ENCODE measurements at places on chromosomes 7 and 10.

DNA sequence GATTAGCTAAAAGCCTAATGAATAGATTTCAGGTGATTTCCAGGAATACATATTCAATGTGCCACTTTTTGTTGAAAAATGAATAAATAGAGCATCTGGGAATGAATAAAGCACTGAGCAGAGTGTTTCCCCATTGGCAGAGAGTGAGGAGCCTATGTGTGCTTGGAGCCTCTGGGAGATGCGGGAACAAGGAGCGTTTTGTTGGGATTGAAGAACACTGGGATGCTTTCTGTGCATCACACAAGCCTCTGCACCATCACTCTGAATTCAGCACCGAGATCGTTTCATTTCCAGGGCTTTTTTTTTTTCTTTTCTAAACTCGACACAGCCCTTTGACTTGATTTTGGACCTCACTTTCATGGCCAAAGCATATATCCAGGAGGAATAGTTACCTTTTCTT, 111.4 kb downstream of the BAMBI start:
- DNase-seq, result no peak

DNA sequence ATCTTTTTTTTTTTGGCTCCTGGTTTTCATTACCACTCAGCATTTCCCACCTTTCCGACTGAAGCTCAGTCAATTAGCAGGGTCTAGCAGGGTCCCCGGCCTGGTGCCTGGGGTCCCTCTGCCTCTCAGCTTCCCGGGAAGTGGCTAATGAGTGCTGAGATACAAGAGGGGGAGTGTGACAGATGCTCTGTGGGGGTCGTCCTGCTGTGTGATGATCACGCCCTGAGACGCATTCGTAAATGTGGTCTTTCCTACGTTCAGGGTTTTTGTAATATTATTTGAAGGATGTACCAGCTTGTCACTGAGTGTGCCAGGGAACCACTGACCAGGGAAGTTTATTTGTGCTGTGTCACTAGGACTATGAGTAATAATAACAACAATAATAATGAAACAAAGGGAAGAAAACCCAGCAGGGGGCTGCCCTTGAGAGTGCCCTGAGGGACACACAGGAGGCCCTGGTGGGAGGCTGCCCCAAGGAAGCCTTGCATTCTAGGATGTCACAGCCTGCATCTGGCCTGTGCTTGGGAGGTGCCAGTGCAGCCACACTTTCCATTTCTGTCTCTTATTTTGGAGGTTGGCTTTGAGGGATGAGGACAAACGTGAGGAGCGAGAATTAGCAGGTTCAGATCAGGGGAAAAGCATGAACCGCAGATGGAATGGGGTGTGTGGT, 337.8 kb downstream of the ADARB2 start:
- DNase-seq, result no peak

- no peak for DNase-seq
These were observed 438.3 kb downstream of the RPS24 start for GRCh38 chr10:78471723-78472550.

DNA sequence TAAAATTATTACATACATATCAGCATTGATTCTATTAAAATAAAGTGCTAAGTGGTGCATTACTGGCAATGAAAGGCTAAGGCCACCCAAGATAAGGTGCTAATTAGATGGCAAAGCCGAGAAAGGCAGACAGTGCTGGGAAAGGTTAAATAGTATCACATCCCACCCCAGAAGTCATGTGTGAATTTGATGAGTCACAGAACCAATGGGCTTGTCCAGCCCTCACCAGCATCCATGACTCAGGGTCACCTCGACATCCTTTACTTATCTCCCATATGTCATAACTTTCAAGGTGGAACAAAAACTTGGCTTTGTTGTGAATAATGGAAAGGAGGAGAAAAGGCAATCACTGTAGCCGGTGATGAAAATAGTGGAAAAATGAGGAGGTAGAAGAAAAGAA, 459.1 kb downstream of the PLXNA4 start:
- DNase-seq, result no peak

DNA sequence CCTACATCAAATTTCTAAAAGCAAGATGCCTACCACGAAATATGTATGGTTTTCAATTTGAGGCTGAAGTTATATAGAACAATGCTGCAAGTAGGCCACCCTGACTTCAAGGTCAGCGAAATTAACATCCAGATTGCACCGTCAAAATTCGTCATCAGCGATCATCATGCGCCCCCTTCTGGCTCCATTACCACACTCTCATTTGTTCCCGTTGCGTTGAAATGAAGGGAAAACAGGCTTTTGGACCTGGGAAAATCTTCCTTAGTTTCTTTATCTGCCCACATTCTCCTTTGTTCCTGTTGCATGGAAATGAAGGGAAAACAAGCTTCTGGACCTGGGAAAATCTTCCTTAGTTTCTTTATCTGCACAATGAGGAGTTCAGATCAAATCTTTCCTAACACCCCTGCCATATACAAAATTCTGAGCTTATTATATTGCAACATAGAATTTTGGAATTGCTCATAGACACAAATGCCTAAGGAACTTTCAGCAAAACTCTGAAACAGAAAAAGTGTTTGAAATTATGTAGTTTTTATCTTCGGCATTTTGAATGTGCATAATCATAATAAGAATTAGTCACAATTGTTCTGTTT, 98.2 kb upstream of the PRKCQ start:
- DNase-seq, result no peak

DNA sequence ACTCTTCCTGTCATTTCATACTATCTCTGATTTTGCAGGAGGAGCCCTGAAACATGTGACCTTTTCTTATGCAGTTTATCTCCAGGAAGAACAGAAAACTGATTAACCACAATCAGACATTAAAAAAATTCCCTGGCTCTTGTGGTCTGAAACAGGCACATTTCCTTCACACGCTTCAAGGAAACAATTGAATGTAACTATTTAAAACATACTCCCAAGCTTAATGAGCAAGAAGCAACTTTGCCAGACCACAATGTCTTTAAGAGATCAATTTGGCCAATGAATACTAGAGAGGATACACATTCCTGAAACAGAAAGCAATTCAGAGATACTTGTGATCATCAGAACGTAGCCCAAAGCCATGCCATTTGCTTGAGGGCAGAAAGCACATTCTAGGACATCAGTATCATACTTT, 65.8 kb downstream of the PIP4K2A start:
- no peak for DNase-seq

- no peak for DNase-seq
These were observed 356.5 kb upstream of the KLF6 start for GRCh38 chr10:4141471-4141870.

DNA sequence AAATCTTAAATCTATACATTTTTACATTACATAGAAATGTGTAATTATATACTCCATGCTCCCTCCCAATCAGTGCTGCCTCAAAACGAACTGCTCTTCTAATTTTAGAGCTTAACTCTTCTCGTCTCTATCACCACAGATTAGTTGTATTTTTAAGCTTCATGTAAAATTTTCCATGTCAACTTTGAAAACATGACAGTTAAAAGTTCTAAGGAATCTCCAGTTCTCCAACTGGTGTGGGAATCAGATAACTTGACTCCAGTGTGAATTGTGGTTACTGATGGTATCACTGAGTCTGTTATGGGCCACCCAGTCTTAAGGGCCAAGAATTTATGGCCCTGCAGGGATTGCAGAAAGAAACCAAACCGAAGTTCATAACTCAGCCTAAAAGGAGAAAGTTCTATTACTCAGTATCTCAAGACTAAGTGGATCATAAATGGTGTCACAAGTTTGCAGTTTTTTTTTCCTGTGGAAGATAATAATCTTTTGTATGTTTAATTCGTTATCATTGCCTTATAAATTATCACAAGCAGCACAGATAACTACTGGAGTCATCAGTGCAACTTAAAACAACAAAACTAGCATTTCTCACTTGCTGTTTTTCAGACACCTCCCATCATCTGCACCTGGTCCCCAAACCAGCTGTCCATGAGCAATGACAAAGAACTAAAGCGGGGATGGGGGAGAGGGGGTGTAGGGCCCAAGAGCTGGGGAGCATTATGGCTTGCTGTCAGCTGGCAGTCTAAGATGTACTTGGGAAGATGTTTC, 31.5 kb upstream of the KMT2E start:
- DNase-seq, result no peak

DNA sequence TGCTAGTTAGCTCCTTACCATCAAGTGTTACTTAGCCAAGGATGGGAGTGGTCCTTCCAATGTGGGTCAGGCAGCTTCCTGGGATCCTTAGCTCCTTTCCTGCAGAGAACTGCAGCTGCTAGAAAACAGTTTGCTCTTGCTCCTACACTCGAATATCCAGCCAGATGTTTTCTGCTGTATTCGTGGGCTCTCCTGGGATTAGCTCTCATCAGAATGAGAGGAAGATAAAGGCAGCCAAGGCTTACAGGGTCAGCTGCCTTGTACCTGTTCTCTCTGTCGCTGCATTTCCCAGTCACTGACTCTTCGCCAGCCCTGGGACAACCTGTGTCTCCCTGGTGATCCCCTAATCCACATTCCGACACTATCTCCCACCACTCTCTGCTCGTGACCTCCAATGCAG, 29.0 kb downstream of the NEUROD6 start:
- no peak for DNase-seq

GRCh38 chr10:5976512-5977470, 552 bp downstream of the IL15RA start:
- peak; percentile 14 for DNase-seq

GRCh38 chr7:126838194-126838593, 414.5 kb downstream of the GRM8 start:
- DNase-seq, result no peak

GRCh38 chr10:92404612-92405418, 113.8 kb downstream of the MARCHF5 start:
- DNase-seq, result no peak

DNA sequence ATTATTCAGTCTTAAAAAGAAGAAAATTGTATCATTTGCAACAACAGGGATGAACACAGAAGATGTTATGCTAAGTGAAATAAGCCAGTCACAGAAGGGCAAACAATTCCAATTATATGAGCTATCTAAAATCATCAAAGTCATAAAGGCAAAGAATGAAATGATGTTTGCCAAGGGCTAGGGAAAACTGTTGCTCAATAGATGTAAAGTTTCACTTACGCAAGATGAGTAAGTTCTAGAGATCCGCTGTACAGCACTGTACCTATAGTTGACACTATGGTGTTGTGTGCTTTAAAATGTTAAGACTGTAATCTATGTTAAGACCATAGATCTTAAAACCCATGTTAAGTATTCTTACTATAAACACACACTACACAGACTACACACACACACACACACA, 904.6 kb upstream of the LRRN3 start:
- DNase-seq, result no peak

DNA sequence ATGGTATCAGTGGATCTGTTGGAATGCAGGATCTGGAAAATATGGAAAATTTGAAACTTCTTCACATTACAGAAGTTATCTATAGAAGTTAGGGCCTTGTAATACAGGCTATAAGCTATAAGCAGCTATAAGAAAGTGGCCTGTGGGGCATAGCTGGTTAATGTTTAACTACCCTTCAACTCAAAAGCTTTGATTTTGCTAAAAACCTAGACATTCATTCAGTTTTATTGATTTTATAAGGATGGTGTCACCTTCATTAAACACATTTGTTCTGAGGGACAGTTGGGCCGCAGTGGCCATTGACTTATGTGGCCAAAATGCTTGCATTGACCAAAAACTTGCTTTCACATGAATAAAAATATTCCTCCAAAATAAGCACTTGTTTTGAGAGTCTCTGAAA, 13.1 kb upstream of the AKR1C3 start:
- DNase-seq, result no peak

GRCh38 chr7:130145424-130146100, 59.6 kb downstream of the TMEM209 start:
- no peak for DNase-seq

GRCh38 chr10:27663621-27664020, 82.0 kb downstream of the MKX start:
- DNase-seq, result no peak

GRCh38 chr10:110841767-110842267, 29.9 kb upstream of the PDCD4 start:
- DNase-seq, result no peak

- no peak for DNase-seq
These were observed 85.6 kb downstream of the RNF216 start for GRCh38 chr7:5695727-5696345.

DNA sequence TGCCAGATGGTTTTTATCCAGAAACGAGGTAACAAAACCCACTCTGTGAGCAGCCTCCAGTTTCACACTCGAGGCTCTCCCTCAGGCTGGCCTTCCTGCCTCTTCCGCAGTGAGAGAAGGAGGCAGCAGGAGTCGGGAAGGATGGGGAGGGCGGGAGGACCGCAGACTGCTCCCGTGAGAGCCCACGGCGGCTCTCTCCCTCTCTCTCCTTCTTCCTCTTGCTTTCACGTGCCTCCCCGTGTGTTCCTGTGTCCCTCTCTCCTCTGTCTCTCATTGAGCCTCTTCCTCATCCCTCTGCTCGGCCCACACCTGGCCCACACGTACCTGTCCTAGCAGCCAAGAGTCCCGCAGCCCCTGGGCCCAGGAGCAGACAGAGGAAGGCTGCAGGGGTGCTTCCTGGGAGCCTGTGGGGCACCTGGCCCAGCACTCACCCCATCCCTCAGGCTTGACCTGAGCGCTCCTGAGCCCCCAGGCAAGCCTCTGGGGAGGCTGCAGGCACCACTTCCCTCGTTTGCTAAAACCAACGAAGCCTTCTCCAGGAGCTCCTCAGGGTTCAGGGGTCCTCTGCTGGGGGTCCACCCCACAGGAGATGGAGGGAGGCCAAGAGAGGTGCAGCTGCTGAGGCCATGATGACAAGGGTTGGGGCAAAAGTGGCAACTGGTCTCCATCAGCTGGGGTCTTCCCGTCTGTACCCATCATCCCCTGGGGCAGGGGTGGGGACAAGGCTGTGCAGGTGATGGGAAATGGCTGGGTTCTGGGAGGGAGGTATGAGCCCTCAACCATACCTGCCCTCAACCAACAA, 13.6 kb downstream of the SPOCK2 start:
- DNase-seq, result no peak

DNA sequence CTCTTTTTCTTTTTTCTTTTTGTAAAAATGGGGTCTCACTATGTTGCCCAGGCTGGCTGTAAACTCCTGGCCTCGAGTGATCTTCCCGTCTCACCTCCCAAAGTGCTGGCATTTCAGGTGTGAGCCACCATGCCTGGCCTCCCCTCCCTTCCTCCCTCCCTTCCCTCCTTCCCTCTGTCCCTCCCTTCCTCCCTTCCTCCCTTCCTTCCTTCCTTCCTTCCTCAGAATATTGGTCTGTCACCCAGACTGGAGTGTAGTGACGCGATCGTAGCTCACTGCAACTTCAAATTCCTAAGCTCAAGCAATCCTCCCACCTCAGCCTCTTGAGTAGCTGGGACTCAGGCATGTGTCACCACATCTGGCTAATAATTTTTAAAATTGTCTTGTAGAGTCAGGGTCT, 8.4 kb downstream of the AGAP3 start:
- DNase-seq, result no peak

- DNase-seq, result no peak
These were observed 251.4 kb downstream of the KIF20B start for GRCh38 chr10:89952751-89953150.

Measured in NCI-H1048 (cell line).